ENCODE measurements at places on chromosomes 7 and 10.

- H3K4me1 ChIP-seq = no peaks in the 10 kb centered on the region
- no peak for DNase-seq
Measured at GRCh38 chr7:129013048-129013724, 41.7 kb downstream of the TNPO3 start.

- no peak overlapping the region for H3K27ac ChIP-seq
- peaks cover 4% of the 10 kb centered on the region for H3K27me3 ChIP-seq
- no peak for DNase-seq
- no peak overlapping the region for H3K4me3 ChIP-seq
- H3K36me3 ChIP-seq = no peaks in the 10 kb centered on the region
Measured at GRCh38 chr10:29839826-29840515, 205.2 kb upstream of the SVIL start.

DNA sequence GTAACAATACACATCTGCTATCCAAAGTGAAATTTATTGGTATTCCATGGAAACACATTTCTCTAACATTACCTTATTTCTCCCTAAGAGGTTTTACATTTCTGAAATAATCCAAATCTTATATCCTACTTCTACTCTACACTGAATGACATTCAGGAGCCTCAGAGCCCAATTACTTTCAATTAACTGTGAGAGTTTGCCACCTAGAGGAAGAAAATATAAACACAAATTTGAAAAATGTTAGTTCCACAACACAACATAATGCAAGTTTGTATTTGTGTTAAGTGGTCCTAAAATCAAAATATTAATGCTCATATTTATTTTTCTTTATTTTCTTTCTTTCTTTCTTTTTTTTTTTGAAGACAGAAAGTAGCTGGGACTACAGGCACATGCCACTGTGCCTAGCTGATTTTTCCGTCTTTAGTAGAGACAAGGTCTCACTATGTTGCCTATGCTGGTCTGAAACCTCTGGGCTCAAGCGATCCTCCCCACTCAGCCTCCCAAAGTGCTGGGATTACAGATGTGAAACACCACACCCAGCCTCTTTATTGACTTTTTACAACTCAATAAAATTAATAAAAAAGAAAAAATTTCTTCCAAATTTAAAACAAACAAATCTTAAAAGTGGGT, 46.0 kb downstream of the ATAD1 start:
- H3K27ac ChIP-seq = no peak overlapping the region
- H3K4me1 ChIP-seq = no peaks in the 10 kb centered on the region
- no peaks in the 10 kb centered on the region for H3K36me3 ChIP-seq
- no peaks in the 10 kb centered on the region for H3K27me3 ChIP-seq
- no peak overlapping the region for H3K4me3 ChIP-seq

DNA sequence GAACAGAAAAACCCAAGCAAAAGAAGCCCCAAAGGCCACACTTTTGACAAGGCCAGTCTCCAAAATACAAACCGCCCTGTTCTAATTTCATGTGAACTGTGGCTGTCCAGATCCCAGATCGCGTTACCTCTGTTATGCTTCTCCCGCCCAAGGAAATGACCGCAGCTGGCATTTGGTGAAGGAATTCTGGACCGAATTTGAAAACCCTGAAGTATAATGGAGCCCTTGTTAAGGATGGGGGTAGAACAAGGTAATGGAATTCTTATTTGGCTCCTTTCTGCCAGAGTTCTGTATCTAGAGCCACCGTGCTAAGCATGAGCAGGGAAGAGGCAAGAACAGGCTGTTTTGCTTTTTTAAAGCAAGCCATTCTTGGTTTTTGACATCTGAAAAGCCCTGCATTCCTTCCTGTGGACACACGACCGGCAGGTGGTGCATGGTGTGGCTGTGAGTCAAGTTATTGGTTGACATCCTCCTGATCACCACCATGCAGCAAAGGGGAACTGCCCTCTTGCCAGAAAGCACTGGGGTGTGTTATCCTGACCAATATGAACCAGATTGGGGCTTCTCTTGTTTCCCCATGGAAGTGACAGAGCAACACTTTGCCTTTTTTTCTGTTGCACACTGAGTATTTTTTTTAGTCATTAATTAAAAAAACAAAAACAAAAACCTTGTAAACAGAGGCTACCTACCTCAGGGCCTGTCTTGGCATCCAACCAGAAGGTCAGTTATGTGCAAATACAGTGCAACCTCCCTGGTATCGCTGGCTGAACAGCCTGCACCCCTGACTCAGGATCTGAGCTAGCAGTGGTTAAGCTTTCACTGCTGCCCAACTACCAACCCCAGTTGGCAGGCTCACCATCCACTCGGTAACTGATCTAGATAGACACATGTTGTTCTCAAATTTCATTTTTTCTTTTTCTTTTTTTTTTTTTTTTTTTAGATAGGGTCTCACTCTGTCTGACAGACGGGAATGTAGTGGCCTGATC, 14.2 kb downstream of the UCMA start:
- no peak for DNase-seq
- H3K4me1 ChIP-seq = no peaks in the 10 kb centered on the region
- no peaks in the 10 kb centered on the region for H3K27me3 ChIP-seq
- H3K36me3 ChIP-seq = no peaks in the 10 kb centered on the region

- no peak overlapping the region for H3K4me3 ChIP-seq
- no peaks in the 10 kb centered on the region for H3K36me3 ChIP-seq
- no peak overlapping the region for H3K27ac ChIP-seq
- DNase-seq = no peak
Measured at GRCh38 chr7:132255115-132255797, 321.0 kb downstream of the PLXNA4 start.

- peaks cover 23% of the 10 kb centered on the region for H3K36me3 ChIP-seq
- peaks cover 1% of the 10 kb centered on the region for H3K27me3 ChIP-seq
- no peak overlapping the region for H3K27ac ChIP-seq
Measured at GRCh38 chr10:381805-382204, 246.6 kb downstream of the ZMYND11 start.

DNA sequence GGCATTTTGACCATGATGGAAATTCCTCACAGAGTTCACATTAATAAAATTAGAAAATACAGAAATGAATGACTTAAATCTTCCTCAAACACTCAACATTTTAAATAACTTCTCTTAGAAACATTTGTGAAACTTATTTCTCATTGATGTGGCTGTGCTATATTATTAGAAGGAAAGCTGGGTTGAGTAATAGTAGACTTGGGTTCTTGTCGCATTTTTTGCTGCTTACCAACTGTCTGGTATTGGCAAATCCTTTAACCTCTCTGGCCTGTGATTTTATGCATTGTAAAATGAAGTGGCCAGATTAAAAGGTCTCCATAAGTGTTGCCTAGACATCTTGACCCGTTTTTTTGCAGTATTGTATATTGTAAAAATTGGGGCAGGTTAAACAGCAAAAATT, 66.5 kb downstream of the VPS50 start:
- no peaks in the 10 kb centered on the region for H3K27me3 ChIP-seq
- no peak for DNase-seq
- H3K27ac ChIP-seq = no peak overlapping the region

DNA sequence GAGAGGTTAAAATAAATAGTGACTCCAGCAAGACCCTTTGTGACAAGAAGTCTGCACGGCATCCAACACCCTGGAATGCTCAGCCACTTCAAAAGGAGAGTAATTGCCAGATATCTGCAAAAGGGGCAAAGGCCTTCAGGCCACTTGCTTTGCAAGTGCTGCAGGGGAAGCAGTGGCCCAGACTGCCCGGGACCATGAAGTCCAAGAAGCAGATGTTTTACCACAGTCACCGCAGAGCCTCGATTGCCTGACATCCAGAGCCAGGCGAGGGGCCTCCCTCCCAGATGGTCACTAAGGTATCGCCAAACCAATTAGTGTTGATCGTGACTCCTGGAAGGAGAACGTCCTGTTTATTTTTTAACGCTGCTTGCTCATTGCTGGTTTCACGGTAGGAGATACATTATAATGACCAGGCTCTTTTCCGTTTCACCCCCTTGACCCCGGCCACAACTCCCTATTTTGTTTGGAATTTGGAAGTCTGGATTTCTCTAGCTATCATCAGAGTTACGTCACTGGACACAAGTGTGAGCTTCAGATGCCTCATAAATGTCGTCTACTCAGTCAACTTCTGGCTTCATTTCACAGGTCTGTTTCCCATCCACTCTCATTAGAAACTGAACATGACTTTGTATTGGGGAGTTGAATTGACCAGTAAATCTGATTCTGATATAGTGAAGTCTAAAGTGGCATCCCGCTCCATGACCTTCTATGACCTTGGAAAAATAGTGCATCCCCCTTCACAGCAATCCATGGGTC, 276.2 kb downstream of the WDR11 start:
- H3K36me3 ChIP-seq = peaks cover 14% of the 10 kb centered on the region
- no peak overlapping the region for H3K27ac ChIP-seq
- peaks cover 7% of the 10 kb centered on the region for H3K27me3 ChIP-seq
- H3K4me3 ChIP-seq = no peak overlapping the region
- no peak for DNase-seq

- no peaks in the 10 kb centered on the region for H3K36me3 ChIP-seq
- H3K27ac ChIP-seq = no peak overlapping the region
- H3K4me3 ChIP-seq = no peak overlapping the region
- H3K4me1 ChIP-seq = peaks cover 1% of the 10 kb centered on the region
- no peak for DNase-seq
Measured at GRCh38 chr7:143002898-143003297, 24.0 kb downstream of the OR9A2 start.

DNA sequence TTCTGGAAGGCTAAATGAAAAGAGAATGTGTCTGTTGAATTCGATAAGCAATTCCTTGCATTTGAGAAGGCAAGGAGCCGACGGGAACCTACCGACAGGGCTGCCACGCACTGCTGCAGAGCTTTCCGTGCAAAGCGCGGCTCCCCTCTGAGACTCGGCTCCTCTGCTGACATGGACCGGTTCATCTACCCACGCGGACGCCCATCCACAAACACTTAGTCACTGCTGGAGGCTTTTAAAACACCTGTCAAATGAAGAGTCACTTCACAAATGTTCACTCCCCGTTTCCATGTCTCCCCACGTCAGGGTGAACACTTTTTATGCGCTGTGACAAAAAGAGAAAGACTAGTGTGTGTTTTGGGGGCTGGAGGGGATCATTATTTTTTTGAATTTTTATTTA, 32.0 kb downstream of the AMZ1 start:
- H3K36me3 ChIP-seq = no peaks in the 10 kb centered on the region
- peaks cover 7% of the 10 kb centered on the region for H3K27me3 ChIP-seq
- no peak overlapping the region for H3K4me3 ChIP-seq
- H3K4me1 ChIP-seq = peaks cover 22% of the 10 kb centered on the region
- H3K27ac ChIP-seq = no peak overlapping the region

GRCh38 chr7:87113077-87113476, 39.2 kb upstream of the DMTF1 start:
- no peaks in the 10 kb centered on the region for H3K27me3 ChIP-seq
- H3K4me1 ChIP-seq = no peaks in the 10 kb centered on the region
- H3K27ac ChIP-seq = no peak overlapping the region
- H3K4me3 ChIP-seq = no peak overlapping the region

DNA sequence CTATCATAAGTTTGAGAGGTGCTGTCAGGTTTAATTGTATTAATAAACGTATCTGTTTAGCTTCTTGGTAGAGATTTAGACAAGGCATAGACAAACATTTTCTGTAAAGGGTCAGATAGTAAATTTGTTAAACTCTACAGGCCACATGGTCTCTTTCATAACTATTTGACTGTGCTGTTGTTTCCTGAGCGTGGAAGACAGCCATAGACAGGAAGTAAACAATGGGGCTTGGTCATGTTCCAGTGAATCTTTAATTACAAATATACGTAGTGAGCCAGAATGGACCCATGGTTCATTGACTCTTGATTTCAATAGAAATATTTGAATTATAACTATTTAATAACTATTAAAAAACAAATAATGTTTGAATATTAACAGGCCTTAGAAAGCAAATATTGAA, 451.1 kb downstream of the SH2D4B start:
- no peaks in the 10 kb centered on the region for H3K27me3 ChIP-seq
- no peaks in the 10 kb centered on the region for H3K36me3 ChIP-seq
- no peak for DNase-seq
- no peaks in the 10 kb centered on the region for H3K4me1 ChIP-seq
- H3K4me3 ChIP-seq = no peak overlapping the region
- H3K27ac ChIP-seq = no peak overlapping the region

Data from glutamatergic neuron (in vitro differentiated cells).